ENCODE measurements at places on chromosomes 4 and X. TPM values are rescaled to one million over a fixed set of nuclear protein-coding genes. Genes with fewer than 3 reads are reported as not detected.

GRCh38 chr4:14277505-14277904 lies 650.0 kb upstream of the BOD1L1 start:
- no peaks in the 10 kb centered on the region for H3K4me1 ChIP-seq
- H3K27me3 ChIP-seq, result no peaks in the 10 kb centered on the region
- no peak overlapping the region for H3K4me3 ChIP-seq
- H3K27ac ChIP-seq, result no peak overlapping the region
- no peaks in the 10 kb centered on the region for H3K36me3 ChIP-seq

GRCh38 chr4:71206763-71207162 lies 132.1 kb upstream of the SLC4A4 start:
- H3K27ac ChIP-seq, result no peak overlapping the region
- no peak for DNase-seq
- H3K36me3 ChIP-seq, result no peaks in the 10 kb centered on the region
- peaks cover 16% of the 10 kb centered on the region for H3K4me1 ChIP-seq

DNA sequence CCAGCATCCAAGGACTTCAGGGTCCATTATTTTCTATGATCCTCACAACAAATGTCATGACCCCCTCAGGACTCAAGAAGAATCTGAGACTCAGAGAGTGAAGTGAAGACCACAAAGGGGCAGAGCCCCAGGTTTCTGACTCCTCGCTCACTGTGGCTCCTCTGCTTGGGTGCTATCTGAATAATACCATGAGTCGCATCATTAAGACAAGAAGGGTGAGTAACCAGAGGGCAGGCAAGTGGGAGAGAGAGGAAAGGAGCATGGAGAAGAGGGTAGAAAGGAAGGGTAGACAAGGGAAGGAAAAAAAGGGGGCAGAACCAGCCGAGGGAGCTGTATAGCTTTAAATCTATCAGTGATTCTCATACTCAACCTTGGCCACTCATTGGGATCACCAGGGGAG lies 15.5 kb upstream of the HSD17B10 start:
- no peaks in the 10 kb centered on the region for H3K4me1 ChIP-seq
- DNase-seq, result no peak
- H3K27me3 ChIP-seq, result no peaks in the 10 kb centered on the region
- no peak overlapping the region for H3K27ac ChIP-seq
- H3K4me3 ChIP-seq, result no peak overlapping the region
- no peaks in the 10 kb centered on the region for H3K36me3 ChIP-seq

- H3K4me3 ChIP-seq, result no peak overlapping the region
- no peaks in the 10 kb centered on the region for H3K4me1 ChIP-seq
- DNase-seq, result no peak
- H3K36me3 ChIP-seq, result peaks cover 8% of the 10 kb centered on the region
- no peak overlapping the region for H3K27ac ChIP-seq
These were observed 96.4 kb downstream of the LNX1 start for GRCh38 chr4:53494851-53495250.

DNA sequence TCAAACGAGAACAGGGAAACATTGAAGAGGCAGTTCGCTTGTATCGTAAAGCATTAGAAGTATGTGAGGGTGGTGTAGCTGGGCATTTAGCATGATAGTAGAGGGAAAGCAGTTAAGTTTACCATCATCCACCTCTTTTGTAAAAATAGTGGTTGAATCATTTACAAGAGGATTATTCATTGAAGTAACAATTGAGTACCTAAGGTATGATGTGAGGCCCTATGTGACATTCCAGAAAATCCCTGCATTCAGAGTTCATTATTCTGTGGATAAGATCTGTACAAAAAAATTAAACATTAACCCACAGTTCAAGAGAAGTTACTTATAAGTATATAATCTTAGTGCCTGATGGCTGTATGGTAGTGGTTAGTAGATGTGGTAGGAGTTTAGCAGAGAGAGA lies 22.2 kb upstream of the GCNA start:
- H3K4me3 ChIP-seq, result no peak overlapping the region
- no peak overlapping the region for H3K27ac ChIP-seq
- DNase-seq, result no peak
- H3K4me1 ChIP-seq, result peaks cover 6% of the 10 kb centered on the region
- H3K27me3 ChIP-seq, result no peaks in the 10 kb centered on the region
- peaks cover 29% of the 10 kb centered on the region for H3K36me3 ChIP-seq

DNA sequence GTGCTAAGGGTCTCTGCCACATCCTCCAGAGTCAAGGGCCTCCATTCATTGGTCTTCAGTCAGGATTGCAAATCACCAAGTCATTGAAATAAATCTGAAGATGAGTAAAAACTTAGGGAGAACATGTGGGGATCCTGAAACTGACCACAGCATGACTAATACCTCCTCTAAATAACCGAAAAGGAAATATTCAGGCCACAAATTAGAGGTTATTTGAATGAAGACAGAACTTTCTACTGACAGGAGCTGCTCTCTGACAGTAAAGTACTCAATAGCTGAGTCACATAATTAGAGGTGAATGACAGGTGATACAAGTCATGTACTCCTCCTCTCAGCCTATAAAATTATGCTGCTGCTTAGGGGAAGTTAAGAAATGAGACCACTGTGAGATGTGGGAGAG lies 240.2 kb upstream of the F9 start:
- no peak overlapping the region for H3K27ac ChIP-seq
- no peak overlapping the region for H3K4me3 ChIP-seq
- no peaks in the 10 kb centered on the region for H3K36me3 ChIP-seq

DNA sequence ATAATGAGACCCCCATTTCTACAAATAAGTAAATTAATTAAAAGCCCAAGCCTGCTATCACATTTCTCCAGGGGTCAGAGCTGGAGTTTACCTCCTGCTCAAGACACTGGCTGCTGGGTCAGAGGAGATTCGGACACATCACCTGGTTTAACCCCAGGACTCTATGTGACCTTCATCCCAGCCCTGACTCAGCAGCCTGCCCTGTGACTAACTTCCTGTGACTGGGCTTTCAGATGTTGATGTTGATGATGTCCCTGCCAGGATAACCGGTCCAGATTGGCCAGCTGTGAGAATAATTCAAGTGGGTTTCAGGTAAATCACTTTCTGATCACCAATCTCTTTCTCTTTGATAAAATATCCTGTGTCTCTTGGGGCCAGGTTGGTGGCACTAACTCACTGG lies 102.4 kb upstream of the MAML3 start:
- no peak for DNase-seq
- no peak overlapping the region for H3K4me3 ChIP-seq
- peak overlapping the region; percentile 48 for H3K27ac ChIP-seq
- H3K27me3 ChIP-seq, result no peaks in the 10 kb centered on the region

- H3K36me3 ChIP-seq, result no peaks in the 10 kb centered on the region
- H3K4me1 ChIP-seq, result no peaks in the 10 kb centered on the region
- no peak for DNase-seq
- no peak overlapping the region for H3K27ac ChIP-seq
- H3K4me3 ChIP-seq, result no peak overlapping the region
These were observed 201.7 kb upstream of the AFF2 start for GRCh38 chrX:148298737-148299136.

DNA sequence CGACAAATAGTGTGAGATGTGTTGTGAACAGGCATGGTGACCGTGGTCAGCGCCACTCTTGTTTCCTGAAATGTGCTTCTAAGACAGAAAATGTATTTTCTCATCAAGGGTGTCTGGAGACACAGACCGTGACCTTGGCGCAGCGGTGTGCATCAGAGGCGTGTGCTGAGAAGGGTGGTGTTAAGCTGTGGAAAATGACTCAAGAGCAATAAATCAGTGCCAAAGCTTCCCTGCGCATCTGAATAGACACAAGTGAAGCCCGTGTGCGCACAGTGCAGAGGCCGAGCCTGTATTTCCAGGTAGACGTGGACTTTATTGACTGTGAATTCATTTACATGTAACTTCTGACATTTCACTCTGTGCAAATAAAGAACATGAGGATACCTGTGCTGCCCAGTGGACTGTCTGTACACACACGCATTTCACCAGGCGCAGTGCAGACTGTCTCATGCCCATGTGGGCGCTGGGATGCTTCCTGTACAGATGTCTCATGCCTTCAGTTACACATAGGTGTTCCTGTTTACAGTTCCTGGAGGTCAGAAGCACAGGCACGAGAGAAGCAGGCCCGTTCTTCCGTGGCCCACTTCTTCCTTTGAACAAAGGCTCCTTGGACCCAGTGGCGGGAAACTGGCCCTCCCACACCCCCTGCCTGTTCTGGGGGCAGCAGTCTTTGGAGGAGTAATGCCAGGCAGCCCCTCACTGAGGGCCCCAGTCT lies 31.9 kb downstream of the NSG1 start:
- no peak overlapping the region for H3K27ac ChIP-seq
- H3K4me3 ChIP-seq, result no peak overlapping the region
- no peaks in the 10 kb centered on the region for H3K4me1 ChIP-seq
- H3K36me3 ChIP-seq, result peaks cover 54% of the 10 kb centered on the region
- H3K27me3 ChIP-seq, result no peaks in the 10 kb centered on the region

DNA sequence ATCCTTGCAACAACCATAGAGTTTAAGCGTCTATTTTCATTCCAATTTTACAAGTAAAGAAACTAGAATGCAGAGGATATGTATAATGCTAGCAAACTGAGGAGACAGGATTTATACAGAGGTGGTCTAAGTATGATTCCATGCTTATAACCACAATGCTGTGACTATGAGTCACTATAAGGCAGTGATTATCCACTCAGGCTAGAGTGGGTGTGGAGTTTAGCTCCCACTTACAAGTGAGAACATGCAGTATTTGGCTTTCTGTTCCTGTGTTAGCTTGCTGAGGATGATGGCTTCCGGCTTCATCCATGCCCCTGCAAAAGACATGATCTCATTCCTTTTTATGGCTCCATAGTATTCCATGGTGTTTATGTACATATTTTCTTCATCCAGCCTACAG lies 41.6 kb upstream of the EDA2R start:
- no peaks in the 10 kb centered on the region for H3K36me3 ChIP-seq
- H3K4me3 ChIP-seq, result no peak overlapping the region
- H3K27ac ChIP-seq, result no peak overlapping the region
- DNase-seq, result no peak
- H3K27me3 ChIP-seq, result no peaks in the 10 kb centered on the region

GRCh38 chr4:68310651-68311247 lies 39.1 kb downstream of the YTHDC1 start:
- no peak overlapping the region for H3K27ac ChIP-seq
- peaks cover 22% of the 10 kb centered on the region for H3K36me3 ChIP-seq
- no peak overlapping the region for H3K4me3 ChIP-seq
- no peak for DNase-seq
- H3K4me1 ChIP-seq, result no peaks in the 10 kb centered on the region

DNA sequence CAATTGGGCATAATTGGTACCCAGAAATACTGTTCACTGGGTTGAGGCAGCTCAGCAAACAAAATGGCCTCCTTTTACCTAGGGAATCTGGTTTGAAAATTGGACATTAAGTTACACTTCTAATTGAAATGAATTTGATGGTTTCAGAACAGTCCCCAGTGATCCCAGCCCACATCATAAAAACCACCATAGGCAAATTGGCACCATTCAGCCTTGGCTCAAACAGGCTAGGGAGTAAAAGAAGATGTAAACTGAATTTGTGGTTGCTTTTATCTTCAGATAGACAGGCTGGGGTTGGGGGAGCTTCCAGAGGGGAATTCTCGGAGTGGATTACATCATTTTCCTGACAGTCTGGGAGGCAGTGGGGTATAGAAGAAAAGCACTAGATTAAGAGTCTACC lies 576.5 kb downstream of the MID1IP1 start:
- H3K36me3 ChIP-seq, result no peaks in the 10 kb centered on the region
- H3K27me3 ChIP-seq, result no peaks in the 10 kb centered on the region
- no peak overlapping the region for H3K4me3 ChIP-seq
- no peak for DNase-seq
- H3K4me1 ChIP-seq, result no peaks in the 10 kb centered on the region

GRCh38 chr4:184856277-184856609 lies 30.5 kb upstream of the ACSL1 start:
- no peak for DNase-seq
- no peaks in the 10 kb centered on the region for H3K4me1 ChIP-seq
- H3K4me3 ChIP-seq, result no peak overlapping the region
- H3K36me3 ChIP-seq, result no peaks in the 10 kb centered on the region
- H3K27ac ChIP-seq, result no peak overlapping the region

- no peaks in the 10 kb centered on the region for H3K4me1 ChIP-seq
- H3K27ac ChIP-seq, result no peak overlapping the region
- DNase-seq, result peak; percentile 1
These were observed 294.1 kb downstream of the STIM2 start for GRCh38 chr4:27154706-27155105.

- no peaks in the 10 kb centered on the region for H3K27me3 ChIP-seq
- H3K27ac ChIP-seq, result no peak overlapping the region
- H3K4me3 ChIP-seq, result no peak overlapping the region
- DNase-seq, result no peak
- no peaks in the 10 kb centered on the region for H3K36me3 ChIP-seq
- H3K4me1 ChIP-seq, result no peaks in the 10 kb centered on the region
These were observed 37.1 kb upstream of the TBC1D9 start for GRCh38 chr4:140793291-140793690.

- H3K4me3 ChIP-seq, result no peak overlapping the region
- no peaks in the 10 kb centered on the region for H3K4me1 ChIP-seq
- no peaks in the 10 kb centered on the region for H3K27me3 ChIP-seq
- no peaks in the 10 kb centered on the region for H3K36me3 ChIP-seq
These were observed 33.6 kb downstream of the CLCN4 start for GRCh38 chrX:10190367-10190766.

DNA sequence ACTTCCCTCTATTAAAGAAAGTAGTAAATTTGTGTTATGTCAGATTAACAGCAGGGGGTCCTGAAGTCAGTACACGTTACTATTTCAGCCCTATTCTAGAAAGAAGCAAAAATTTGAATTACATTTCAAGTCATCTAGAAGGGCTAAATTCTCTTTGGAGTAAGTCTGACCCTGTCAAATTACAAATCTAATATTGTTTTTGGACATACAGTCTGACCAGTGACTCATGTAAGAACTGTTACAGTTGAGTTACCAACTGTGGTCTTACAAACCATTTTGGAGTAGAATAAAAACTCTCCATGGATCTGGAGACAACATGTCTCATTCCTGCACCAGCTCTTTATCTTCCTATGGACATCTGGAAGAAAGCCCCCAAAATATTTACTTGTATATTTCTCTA lies 36.0 kb upstream of the GYPA start:
- no peaks in the 10 kb centered on the region for H3K27me3 ChIP-seq
- no peaks in the 10 kb centered on the region for H3K36me3 ChIP-seq
- no peak overlapping the region for H3K4me3 ChIP-seq
- H3K4me1 ChIP-seq, result no peaks in the 10 kb centered on the region

GABRG1 gene
- 0.03 TPM for polyA plus RNA-seq

PRICKLE3 gene
- 5.7 TPM for polyA plus RNA-seq

PCDH18 gene
- 39.0 TPM for polyA plus RNA-seq

STATH gene
- not detected for polyA plus RNA-seq

FGFBP2 gene
- 0.39 TPM for polyA plus RNA-seq

PCYT1B gene
- polyA plus RNA-seq, result 3.8 TPM

EPGN gene
- 0.12 TPM for polyA plus RNA-seq

USP17L11 gene
- polyA plus RNA-seq, result not detected

MID1IP1 gene
- polyA plus RNA-seq, result 36.5 TPM

SYN1 gene
- 5.7 TPM for polyA plus RNA-seq

PNMA6A gene
- 11.9 TPM for polyA plus RNA-seq
